Motor neuron (in vitro differentiated cells): ENCODE measurements at places on chromosomes 16 and 17. TPM values are rescaled to one million over a fixed set of nuclear protein-coding genes. Genes with fewer than 3 reads are reported as not detected.

C1QTNF1 gene
- total RNA-seq = 6.3 and 8.4 TPM in 2 replicates

DNA sequence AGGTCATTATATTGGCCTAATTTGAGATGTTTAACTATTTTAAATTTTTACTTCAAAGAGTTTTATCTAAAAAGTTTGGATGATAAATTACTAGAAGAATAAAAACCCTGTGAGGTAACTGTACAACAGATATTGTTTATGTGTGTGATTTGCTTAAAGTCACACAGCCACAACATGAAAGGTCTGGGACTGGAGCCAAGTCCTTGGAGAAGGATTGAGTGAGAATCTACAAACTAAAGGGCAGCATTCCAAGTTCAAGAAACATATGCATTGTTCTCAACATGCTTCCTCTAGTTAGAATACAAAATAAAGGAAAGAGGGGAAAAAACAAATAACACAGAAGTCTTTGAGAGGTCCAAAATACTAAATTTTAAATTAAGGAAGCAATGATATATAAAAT is 131.5 kb upstream of the MON1B start:
- ATAC-seq = no peak

HIC1 gene
- total RNA-seq = 2.3 and 3.1 TPM in 2 replicates

GRCh38 chr17:39820987-39821386 is 43.1 kb downstream of the IKZF3 start:
- no peak for ATAC-seq

DNA sequence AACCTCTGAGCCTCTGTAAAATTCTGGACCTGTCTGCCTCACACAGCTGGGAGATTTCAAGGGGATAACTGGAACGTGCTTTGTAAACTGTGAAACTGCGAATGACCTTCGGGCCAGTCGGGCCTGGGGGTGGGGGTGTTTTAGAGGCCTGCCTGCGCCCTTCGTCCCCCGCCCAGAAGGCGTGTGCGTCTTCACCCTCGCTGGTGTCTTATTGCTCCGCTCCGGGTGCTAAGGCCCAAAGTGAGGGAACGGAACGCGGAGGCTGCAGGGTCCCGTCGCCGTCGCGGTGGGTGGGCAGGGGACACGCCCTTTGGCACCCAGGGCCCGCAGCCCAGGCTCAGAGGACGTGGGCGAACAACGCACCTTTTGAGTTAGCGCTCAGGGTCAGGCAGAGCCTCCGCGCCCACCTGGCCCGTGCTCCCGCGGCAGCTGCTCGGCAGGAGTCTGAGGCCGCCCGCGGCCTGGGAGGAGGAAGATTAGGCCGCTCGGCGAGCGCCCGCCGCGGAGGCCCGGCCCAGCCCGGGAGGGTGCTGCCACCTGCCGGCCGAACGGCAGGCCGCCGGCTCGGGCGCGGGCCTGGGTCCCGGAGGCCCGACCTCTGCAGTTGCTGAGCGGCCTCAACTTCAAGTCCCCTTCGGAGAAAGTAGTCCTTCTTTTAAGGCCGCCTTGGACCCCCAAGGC is 29.7 kb downstream of the DCAKD start:
- peak; percentile 71 for ATAC-seq

GRCh38 chr16:89954462-89954861 is 5.9 kb downstream of the DEF8 start:
- ATAC-seq = no peak

SLFN14 gene
- 0.10 TPM in 1 of 2 replicates, not detected in the other for total RNA-seq

- no peak for ATAC-seq
These were observed 4.8 kb downstream of the CD2BP2 start for GRCh38 chr16:30350134-30350871.

DNA sequence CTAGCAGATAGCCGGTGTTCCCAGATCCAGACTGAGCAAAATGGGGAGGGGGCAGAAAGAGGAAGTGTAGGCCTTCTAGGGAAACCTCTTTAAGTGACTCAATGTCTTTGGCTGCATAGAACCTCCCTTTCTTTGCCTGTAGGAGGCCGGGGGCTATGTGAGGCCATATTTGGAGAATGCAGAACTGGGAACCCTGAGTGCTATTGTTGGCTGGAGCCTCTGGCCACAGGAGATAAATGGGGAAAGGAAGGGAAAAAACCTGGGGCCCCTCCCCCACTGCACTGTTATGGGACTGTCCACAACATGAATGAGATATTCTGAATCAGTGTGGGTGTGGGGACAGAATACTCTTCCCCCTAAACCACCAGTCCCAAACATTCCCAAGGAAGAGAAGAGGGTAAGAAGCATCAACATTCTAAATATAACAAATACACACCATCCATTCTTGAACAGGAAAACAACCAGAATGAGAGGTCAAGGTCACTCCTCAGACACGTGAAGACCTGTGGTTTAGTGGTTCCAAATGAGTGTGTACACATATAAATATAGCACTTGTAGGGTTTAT is 2.4 kb downstream of the VPS25 start:
- ATAC-seq = no peak

DNA sequence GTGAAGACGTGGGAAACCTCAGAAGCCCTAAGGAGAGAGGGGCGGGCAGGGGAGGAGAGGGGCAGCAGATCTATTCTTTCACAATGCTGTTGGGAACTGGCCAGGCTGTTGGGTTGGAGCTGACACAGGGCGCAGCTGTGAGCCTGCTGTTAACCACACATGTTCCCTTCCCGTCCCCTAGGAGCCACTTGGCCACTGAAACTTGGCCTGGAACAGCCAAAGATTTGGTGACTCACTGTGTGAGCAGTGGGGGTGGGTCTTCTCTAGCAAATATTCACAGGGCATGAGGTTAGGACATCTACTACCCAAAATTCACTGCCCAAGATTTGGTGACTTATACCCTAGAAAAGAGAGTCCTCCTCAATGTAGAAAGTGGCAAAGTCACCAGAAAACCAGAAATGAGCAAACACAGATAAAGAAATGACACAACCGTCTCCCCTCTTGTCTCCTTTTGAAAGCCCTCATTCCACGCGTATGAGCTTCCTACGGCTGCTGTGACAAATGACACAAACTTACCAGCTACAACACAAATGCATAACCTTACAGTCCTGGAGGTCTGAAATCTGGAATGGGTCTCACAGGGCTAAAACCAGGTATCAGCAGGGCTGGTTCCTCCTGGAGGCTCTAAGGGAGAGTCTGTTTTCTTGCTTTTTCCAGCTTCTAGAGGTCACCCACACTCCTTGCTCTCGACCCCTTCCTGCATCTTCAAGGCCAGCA is 6.3 kb downstream of the TBC1D16 start:
- ATAC-seq = no peak

SLC7A6OS gene
- total RNA-seq = 17.5 and 17.7 TPM in 2 replicates

DNA sequence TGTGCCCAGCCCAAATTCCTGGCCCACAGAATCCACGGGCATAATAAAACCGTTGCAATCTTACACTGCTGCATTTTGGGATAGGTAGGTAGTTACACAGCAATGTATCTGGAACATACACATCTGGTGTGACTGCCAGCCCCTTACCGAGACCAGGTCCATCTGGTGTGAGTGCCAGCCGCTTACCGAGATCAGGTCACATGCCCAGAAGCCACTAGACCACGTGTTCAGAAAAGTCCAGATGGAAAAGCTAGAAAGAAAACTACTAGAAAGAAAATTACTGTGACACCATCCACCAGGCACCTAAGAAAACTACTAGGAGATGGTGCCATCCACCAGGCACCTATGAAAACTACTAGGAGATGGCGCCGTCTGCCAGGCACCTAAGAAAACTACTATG is 19.4 kb downstream of the PIK3R5 start:
- no peak for ATAC-seq

DNA sequence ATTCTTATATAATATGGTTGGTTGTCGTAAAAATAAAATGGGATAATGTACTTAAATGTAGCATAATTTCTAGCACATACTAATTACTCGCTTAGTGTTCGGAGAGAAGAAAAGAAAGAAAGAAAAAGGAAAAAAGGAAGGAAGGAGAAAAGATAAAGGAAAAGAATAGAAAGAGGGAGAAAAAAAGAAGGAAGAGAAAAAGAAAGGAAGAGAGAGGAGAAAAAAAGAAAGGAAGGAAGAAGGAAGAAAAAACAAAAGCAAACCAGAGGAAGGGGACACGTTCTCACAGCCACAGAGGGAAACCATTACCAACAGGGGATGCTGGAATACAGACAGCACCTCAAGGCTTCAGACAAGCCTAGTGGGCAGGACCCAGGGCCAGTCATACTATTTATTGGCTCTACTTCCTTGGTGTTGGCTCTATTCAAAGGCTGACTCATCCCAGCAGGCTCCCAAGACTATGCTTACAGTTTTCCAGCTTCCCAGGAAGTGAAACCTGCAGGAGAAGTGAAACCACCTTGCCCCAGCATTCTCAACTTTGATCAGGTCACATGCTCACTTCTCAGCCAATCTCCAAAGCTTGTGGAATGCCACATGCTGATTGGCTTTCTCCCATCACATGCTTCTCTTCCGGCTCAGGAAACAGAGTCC is 273.5 kb upstream of the IRX5 start:
- ATAC-seq = peak; percentile 39

NOL3 gene
- 14.4 and 15.5 TPM in 2 replicates for total RNA-seq

DNA sequence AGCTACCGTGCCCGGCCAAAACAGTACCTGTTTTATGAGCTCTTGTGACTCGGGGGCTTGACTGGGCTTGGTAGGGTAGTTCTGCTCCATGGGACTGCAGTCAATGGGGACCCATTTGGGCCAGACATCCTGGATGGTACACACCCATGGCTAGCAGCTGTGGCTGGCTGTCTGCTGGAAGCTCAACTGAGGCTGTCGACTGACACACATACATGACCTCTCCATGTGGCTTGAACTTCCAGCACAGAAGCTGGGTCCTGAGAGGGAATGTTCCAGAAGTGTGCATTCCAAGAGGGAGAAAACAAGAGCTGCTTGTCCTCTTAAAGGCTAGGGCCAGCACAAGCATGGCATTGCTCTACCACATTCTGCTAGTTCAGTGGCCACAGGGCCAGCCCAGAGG is 14.9 kb upstream of the NKD1 start:
- ATAC-seq = no peak

CACNG3 gene
- total RNA-seq = 1.3 and 1.4 TPM in 2 replicates

GRCh38 chr17:80920441-80920840 is 71.2 kb upstream of the CHMP6 start:
- ATAC-seq = no peak

PRAC1 gene
- total RNA-seq = not detected in 2 replicates

SPIRE2 gene
- 20.1 and 21.5 TPM in 2 replicates for total RNA-seq
